B cell (primary cell): ENCODE measurements at places on chromosomes 12 and 14. TPM values are rescaled to one million over a fixed set of nuclear protein-coding genes. Genes with fewer than 3 reads are reported as not detected.

DNA sequence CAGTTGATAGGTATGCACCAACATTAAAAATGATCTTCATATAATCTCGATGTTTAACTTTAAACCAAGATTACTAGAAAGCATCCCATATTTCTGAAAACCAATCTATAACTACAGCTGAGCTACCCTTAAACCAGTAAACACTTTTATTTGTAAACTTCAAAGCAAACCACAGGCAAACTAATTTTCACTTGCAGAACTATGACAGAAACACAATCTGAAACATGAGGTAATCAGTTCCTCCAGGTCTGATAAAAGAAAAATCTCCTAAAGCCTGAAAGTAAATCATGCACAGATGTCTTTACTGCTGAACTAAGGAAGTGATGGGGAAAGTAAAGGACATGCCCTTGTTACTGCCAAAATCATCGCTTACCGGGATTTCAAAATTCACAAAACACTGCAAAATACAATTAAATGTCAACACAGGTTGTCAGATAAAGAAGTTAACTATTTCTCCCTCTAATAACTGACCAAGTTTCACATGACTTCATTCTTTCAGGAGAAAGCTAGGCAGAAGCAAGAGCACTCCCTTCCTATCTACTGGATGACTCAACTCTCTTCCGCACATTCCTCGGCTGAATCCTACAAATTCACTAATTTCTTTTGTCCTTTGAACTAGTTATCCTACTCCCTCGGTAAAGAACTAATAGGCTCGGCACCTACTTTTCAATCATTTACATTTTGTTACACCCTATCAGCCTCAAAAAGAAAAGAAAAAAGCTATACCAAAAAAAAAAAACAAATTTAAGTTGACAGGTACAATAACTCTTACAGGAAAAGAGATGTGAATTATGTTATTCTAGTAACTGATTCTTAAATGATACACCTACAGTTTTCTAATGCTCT, 1.4 kb downstream of the EEA1 start:
- peak; percentile 20 for DNase-seq

- no peak for DNase-seq
Observed at GRCh38 chr12:26896913-26897312, 40.9 kb downstream of the INTS13 start.

GRCh38 chr12:127101076-127101475, 1165.9 kb upstream of the TMEM132C start:
- no peak for DNase-seq

Gene MDM2
- 78.7 and 87.0 TPM in 2 replicates for total RNA-seq

DNA sequence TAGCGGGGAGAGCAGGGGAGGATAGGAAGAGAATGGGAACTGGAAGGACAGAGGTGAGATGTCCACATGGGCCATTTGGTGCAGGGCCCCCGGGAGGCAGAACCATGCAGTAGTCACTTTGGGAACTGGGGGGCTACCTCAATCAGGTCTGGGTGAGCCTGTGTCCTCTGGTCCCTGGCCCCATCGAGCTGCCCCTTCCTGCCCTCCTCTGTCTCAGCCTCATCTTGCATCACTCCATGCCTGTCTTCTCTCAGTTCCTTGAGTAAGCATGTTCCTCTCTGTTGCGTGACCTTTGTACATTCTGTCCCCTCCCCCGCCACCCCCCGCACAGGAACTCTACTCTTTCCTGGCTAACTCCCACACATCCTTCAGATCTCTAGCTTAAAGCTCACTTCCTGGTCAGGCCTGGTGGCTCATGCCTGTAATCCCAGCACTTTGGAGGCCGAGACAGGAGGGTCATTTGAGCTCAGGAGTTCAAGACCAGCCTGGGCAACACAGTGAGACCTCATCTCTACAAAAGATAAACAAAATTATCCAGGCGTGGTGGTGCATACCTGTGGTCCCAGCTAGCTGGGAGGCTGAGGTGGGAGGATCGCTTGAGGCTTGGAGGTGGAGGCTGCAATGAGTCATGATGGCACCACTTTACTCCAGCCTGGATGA, 23.2 kb downstream of the FOS start:
- no peak for DNase-seq

DNA sequence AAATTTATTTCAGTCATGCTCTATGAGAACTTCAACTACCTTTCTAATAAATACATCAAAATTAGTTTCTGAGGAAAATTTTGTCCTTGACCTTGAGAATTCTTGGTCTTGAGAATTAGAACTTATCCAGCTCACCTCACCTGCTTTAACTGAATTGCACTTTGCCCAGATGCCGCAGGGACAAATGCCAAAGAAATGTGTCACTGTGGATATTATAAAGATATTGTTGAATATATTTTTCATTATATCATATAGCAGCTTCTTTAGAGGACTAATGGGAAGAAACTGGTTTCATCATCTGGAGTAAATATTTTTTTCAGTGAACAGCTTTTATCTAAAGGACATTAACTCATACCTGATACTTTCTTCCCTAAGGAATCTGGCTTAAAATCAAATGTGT, 54.1 kb downstream of the LRP6 start:
- DNase-seq: no peak

Gene OASL
- 1.1 and 1.3 TPM in 2 replicates for total RNA-seq

DNA sequence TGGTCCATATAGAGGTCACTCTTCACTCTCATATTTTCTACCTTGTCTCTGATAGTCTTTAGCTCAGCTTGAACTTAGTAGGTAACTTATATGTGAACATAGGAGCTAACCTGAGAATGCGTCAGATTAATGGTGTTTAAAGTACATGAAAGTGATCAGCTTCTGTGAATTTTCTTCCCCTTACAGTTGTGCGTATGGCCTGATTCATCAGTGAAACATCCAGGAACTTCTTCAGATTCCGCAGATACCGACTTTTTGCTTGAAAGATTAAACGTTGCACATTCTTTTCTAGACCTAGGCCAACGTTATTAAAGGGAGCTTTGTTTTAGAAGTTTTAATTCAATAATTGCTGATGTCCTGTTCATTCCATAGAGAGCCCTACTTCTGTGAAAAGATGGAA, 1945.1 kb upstream of the SEL1L start:
- DNase-seq: no peak

DNA sequence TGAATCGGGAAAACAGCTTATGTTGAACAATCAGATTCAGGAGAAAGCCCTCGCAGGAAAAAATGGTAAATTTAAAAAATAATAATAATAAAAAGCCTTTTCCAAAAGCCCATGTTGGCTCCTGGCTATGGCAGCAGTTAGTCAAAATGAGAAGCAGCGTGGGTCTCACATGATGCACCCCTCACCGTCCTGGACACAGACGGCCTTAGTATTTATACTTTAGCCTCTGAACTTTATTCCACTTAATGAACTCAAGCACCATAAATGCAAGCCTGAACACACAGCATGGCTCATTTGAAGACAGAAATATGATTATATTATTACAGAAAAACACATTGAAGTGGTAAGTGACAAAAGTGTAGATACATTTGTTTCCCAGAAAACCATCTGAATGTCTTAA, 160.9 kb downstream of the RIMBP2 start:
- DNase-seq: no peak

Gene SIX4
- total RNA-seq: not detected in 2 replicates
